Activated gamma-delta T cell treated with anti-CD3 and anti-CD28 coated beads, Interleukin-2, amount 50 U/mL, for 16 hours (primary cell): ENCODE measurements at places on chromosomes 4 and X.

- DNase-seq: no peak
Observed at GRCh38 chrX:53357799-53358530, 64.5 kb downstream of the SMC1A start.

GRCh38 chr4:182547435-182547834 lies 304.2 kb downstream of the TENM3 start:
- DNase-seq: no peak

GRCh38 chr4:15765910-15766697 lies 12.0 kb upstream of the CD38 start:
- peak; percentile 11 for DNase-seq

GRCh38 chrX:108438110-108438623 lies at the start of gene COL4A6:
Gene COL4A6 (minus strand): TSS chrX:108438422. CDS start chrX:108438196, 226 bp downstream.
- DNase-seq: no peak

- DNase-seq: no peak
Observed at GRCh38 chrX:149473092-149473491, 32.0 kb downstream of the IDS start.

- peak; percentile 17 for DNase-seq
Observed at GRCh38 chr4:123398853-123399626, 2.4 kb downstream of the SPRY1 start.

GRCh38 chr4:138602664-138603063 lies 360.5 kb upstream of the SLC7A11 start:
- no peak for DNase-seq

DNA sequence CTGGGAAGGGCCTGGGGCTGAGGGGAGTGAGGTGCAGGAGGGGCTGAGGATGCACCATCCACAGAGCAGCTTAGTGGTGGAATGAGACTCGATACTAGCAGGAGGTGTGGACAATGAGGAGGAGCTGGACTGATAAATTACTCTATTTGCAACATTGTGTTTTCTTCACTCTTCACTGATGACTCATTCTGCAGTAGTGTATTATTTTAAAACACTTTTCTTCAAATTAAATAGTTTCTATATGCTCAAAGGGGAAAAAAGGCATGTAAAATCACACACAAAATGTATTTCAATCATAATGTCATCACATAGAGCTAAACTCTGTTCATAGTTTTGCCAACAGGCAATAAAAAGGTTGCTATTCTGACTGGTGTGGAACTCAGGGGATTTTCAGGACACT lies 467.0 kb upstream of the CTSO start:
- DNase-seq: no peak

GRCh38 chr4:147994491-147995385 lies 262.9 kb downstream of the ARHGAP10 start:
- no peak for DNase-seq

GRCh38 chr4:84547211-84547610 lies 35.7 kb upstream of the CDS1 start:
- no peak for DNase-seq

DNA sequence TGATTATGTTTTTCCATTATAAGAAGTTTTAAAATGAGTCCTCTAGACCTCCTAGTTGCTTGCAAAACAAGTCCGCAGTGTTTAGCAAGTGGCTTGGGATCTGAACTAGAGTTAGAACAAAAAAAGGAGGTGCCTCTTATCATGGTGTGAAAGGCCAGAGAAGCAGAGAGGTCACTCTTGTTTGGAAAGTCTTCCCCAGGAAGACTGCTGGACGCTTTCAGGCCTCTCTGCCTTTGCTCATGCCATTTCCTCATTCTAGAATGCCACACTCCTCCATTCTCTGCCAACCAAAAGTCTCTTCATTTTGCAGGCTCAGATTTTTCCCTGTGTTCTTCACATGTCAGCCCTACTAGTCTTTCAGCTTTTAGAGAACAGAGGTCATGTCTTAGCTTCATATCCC lies 14.9 kb downstream of the PARM1 start:
- no peak for DNase-seq

DNA sequence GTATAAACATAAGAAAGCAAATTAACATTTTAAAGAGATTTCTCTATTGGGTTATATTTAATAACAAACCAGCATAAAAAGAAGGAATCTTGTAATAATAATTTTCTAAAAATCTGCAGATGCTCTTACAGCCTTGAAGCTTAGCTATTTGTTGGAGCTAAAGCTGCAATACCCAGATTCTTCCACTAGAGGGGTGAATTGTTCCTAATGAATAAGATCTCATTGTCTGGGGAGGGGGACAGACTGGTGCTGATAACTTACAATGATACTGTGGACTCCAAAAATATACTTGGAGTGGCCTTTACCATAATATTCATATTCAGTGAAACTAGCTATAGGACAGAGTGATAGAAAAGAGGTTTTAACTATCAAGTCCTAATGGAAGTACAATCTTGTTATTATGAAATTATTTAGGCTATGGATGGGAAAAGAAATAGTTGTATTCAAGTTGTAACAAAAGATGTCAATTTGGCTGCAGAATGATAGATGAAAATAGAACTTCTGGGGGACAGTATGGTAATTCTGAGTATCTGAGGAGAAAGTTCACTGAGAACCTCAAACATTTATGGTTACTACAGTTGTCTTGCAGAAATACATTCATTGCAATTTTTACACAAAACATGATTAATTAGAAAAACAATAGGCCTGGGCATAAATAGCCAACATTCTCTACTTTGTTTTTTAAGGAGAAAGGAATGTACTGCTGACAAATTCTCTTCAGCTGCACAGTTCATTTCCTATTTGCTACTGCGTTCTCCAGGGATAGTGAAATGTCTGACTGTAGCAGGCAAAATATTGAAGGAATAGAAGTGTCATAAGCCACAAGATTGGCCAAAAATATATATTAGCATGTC lies 443.3 kb downstream of the GBA3 start:
- no peak for DNase-seq

DNA sequence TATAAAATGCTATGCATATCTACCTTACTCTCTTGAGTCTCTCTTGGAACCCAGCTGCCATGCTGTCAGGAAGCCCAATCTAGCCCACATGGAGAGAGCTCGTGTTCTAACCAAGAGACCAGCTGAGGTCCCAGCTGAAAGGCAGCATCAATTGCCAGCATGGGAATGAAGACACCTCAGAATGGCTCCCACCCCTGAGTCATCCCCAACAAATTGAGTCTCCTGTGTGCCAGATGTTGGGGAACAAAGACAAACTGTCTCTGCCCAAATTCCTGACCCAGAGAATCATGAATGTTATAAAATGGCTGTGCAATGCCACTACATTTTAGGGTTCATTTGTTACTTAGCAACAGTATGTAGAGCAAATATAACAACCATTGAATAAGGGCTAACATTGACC lies 105.2 kb upstream of the STX18 start:
- DNase-seq: no peak

GRCh38 chr4:151644622-151645021 lies 116.2 kb downstream of the GATB start:
- DNase-seq: no peak

- DNase-seq: no peak
Observed at GRCh38 chrX:139026811-139027210, 315.3 kb upstream of the FGF13 start.

GRCh38 chrX:39931529-39932282 lies 166.1 kb downstream of the BCOR start:
- DNase-seq: no peak

DNA sequence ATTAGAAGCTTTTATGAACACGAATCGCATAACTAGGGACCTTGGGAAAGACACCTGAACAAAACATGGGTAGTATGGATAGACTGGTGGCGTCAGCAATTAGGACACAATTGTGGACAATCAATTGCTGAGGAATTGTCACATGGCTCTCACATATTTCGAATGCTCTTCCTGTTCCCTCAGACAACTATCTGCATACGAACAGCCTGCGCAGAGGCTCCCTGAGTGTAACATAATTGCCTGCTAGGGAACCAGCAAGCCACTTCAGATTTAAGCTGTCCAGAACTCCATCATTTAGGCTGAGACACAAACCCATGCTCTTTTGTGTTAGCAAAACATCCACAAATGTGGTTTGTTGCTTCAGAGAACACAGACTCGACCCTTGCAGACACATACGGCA lies 160.8 kb downstream of the MGST2 start:
- no peak for DNase-seq

GRCh38 chr4:87978681-87979080 lies 3.2 kb downstream of the SPP1 start:
- no peak for DNase-seq

GRCh38 chrX:123847056-123847455 lies 12.8 kb upstream of the XIAP start:
- DNase-seq: no peak

GRCh38 chrX:126272795-126273497 lies 106.9 kb upstream of the DCAF12L2 start:
- DNase-seq: no peak

GRCh38 chr4:41512136-41512535 lies 25.8 kb upstream of the LIMCH1 start:
- DNase-seq: no peak

GRCh38 chr4:3416821-3417221 lies 24.9 kb upstream of the HGFAC start:
- DNase-seq: no peak

- no peak for DNase-seq
Observed at GRCh38 chr4:147963839-147964238, 232.0 kb downstream of the ARHGAP10 start.

DNA sequence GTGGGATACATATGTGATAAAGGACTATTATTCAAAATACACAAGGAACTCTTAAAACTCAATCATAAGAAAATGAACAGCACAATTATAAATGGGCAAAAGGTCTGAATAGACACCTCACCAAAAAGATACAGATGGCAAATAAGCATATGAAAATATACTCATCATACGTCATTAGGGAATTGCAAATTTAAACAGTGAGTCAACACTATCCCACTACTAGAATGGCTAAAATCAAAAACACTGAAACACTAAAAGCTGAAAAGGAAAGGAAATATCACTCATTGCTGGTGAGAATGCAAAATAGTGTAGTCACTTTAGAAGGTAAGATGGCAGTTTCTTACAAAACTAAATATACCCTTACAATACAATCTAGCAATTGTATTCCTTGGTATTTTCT lies 597.0 kb upstream of the PABPC4L start:
- no peak for DNase-seq

DNA sequence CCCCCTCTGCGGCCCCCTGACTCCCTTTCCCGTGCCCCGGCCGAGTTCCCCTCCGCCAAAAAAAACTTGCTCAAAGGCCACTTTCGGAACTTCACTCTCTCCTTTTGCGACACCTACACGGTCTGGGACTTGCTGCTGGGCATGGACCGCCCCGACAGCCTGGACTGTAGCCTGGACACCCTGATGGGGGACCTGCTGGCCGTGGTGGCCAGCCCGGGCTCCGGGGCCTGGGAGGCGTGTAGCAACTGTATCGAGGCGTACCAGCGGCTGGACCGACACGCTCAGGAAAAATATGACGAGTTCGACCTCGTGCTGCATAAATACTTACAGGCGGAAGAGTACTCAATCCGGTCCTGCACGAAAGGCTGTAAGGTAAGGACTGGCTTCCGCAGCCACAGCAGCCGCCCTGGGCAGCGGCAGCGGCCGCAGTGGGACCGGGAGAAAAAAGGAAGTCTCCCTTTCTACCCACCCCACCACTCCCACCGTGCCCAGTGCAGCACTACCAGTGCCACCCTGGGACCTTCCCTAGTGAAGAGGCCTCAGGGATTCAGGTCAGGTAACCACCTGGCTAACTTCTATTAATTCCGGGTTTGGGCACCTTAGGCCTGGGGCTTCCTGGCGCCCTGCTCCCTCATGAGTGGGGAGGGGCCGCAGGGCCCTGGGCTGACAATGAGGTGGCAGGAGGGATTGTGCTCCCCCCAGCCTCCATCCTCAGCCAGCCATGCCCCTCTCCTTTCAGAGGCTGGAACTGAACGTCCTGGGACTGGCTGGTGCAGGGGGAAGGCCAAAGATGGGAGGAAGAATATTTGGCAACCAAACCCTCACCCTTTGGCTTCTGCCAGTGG lies 1.9 kb downstream of the NALF2 start:
- DNase-seq: no peak

- no peak for DNase-seq
Observed at GRCh38 chr4:189081826-189082225, 858.8 kb upstream of the FRG1 start.

GRCh38 chrX:45134775-45135174 lies 65.9 kb downstream of the DIPK2B start:
- DNase-seq: no peak

DNA sequence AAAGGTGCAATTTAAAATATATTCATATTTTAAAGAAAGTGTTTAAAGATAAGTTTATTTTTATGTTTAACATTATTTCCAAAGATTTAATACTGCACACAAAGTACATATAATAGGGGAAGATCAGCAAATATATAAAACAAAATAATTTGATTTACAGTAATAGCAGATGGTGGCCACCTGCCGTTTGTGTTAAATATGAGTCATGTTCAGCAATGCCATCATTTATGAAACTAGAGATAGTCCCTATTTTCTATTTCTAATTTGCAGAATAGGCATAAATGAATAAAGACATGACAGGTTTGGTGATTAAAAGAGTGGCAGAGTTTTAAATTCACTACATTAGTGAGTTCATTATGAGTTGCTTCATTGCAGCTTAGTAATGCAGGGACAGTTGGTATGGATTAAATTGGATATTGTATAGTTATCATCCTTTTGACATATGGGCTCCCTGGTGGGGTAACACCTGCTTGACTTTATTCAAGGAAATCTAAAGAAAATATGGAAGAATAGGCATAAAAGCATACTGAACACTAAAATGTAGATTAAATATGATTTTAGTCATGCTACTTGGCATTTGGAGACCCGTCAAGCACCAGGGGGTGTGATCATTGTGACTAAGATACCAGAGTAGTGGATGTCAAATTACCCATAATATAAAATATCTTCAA lies 78.8 kb upstream of the BANK1 start:
- DNase-seq: no peak

DNA sequence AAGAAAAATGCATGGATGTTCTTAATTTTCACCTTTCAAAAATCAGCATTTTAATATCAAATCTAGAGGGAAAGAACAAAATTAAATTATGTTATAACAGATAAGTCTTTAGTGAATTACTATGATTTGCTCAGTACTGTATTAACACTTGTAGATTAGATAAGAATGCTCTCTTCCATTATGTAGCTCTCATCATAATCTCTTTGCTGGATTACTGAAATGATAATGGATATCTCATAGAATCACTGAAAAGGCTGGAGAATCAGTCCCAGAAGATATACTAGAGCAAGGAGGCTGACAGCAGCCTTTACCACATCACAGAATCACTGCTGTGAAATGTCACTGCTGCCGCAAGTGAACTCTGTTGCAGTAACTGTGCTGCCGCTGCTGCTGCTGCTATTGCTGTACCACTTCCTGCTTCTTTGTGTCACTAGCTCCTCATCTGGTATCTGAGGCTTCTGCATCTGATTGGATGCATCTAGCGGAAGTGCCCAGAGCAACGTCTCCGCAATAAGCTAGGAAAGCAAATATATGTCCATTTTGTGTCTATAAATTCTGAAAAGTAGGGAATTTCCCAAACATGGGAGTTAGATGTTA lies 738.2 kb downstream of the ADGRL3 start:
- no peak for DNase-seq
